Stimulated activated CD4-positive, alpha-beta T cell treated with anti-CD3 and anti-CD28 coated beads, Interleukin-15, amount 100 ng/mL, for 24 hours (primary cell): ENCODE measurements at places on chromosomes 5 and 9.

DNA sequence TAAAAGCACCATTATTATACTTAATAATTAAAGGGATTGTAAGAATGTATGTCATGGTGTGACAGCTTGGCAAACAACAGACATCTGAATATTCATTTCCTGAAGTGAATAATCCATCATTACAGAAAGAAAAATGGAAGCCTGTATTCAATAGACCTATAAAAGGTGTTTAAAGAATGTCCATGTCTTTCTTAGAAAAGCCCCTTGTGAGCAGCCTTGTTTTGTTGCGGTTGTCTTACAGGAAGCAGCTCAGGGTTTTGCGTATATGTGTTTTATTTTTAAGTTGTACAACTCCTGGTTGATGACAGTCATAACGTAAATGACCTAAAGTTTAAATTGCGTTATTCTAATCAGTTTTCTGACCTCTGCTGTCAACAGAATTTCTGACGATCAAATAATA lies 53.8 kb downstream of the CAST start:
- no peak for DNase-seq

DNA sequence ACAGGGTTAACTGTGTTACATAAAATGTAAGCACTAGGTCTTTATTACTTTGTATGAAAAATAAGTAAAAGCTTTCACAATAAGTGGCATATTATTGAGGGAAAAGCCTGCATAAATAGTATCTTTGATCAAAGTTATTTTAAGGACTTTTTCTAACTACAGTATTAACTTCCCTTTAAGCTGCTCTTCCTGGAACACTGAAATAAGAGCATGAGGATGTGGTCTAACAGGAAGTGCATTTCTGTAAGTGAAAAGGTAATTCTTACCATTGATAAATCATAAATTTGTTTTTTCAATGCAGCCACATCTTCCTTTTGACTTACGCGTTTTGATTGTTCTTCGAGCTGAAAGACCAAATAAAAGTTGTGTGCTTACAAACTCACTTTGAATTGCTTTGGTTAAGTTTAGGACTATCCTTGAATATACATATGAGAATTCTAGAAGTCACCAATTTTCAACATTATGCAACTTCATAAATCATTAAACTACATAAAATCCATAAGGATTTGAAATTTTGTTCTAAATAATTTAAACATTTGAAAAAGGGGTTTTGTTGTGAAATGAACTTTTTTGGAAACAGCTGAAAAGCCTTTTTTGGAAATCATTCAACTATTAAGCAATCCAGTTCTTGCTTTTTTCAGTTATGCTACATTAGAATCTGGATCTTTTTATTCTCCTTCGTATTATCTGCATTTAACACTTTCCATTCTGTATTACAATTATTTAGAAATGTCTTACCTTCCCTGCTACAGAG lies 50.6 kb downstream of the RASEF start:
- DNase-seq = no peak

DNA sequence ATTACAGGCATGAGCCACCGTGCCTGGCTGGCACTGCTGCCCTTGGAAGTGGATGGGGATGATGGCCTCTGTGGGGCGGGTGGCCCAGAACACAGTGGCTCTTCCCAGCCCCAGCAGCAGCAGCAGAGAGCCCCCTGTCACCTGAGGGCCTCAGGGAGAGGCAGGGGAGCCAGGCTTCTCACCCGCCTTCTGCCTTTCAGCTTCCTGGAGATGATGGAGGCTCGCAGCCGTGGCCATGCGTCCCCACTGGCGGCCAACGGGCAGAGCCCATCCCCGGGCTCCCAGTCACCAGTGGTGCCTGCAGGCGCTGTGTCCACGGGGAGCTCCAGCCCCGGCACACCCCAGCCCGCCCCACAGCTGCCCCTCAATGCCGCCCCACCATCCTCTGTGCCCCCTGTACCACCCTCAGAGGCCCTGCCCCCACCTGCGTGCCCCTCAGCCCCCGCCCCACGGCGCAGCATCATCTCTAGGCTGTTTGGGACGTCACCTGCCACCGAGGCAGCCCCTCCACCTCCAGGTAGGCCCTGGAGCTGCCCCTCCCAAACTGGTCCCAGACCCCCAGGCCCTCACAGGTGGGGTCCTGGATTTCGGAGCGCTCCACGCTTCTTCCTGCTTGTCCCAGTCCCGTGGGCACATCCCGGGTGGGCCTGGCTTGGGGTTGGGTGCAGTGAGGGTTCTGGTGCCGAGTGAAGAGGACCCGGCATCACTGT lies 5.0 kb upstream of the AJM1 start:
- no peak for DNase-seq

DNA sequence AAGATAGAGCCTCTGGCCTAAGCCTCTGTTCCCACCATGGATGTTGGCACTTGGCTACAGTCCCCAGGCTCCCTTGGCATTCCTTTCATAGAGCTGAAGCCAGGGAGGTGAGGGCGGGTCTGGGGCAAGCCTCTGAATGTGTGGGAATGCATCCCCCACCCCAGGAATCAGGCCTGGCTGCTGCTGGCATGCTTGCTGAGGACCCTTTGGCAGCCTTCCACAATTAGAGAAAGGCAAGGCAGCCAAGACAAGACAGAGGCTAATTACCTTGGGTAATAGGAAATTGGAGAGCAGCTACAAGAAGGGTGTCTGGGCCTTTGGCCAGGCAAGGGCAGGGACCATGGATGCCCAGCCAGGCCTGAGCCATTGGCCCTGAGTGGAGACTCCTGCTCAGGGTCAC lies 204.4 kb upstream of the TRIM32 start:
- no peak for DNase-seq

GRCh38 chr9:103301051-103301450 lies 305.9 kb downstream of the CYLC2 start:
- DNase-seq = no peak

DNA sequence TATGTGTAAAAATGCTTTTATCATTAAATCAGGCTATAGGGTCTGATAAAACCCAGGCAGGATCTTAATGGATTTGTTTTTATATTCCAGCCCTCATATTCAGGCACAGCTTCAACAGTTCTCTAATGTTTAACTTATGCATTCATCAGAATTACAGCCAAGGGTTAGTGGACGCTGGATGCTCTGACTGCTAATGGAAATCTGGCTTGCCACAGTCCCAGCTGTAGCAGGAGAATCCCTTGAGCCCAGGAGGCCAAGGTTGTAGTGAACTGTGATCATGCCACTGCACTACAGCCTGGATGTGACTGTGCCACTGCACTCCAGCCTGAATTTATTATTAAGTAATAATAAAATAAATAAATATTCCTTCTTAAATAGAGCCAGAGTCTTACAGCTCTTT lies 98.0 kb downstream of the SLC25A46 start:
- no peak for DNase-seq

DNA sequence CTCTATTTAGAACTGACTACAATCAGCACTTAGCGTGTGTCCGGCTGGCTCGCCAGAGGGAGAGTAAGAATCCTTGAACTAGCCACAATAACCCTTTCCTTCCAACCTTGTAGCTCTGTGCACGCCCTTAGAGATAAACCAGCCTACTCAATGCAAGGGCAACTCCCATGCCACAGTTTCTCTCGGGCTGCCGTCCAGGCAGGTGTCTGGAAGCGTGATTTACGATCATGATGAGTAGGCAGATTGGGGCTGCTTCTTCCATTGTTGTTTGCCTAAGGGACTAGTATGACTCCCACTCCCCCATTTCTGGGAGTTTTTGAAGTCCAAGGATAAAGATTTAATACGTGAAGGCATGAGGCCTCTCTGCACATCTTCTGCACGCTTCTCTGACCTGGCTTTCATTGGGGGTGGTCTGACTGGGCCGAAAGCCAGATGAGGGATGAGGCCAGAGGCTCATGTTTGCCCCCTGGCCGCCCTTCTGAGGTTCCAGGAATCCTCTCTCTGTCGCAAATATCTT lies 134.0 kb upstream of the MYO10 start:
- DNase-seq = no peak

DNA sequence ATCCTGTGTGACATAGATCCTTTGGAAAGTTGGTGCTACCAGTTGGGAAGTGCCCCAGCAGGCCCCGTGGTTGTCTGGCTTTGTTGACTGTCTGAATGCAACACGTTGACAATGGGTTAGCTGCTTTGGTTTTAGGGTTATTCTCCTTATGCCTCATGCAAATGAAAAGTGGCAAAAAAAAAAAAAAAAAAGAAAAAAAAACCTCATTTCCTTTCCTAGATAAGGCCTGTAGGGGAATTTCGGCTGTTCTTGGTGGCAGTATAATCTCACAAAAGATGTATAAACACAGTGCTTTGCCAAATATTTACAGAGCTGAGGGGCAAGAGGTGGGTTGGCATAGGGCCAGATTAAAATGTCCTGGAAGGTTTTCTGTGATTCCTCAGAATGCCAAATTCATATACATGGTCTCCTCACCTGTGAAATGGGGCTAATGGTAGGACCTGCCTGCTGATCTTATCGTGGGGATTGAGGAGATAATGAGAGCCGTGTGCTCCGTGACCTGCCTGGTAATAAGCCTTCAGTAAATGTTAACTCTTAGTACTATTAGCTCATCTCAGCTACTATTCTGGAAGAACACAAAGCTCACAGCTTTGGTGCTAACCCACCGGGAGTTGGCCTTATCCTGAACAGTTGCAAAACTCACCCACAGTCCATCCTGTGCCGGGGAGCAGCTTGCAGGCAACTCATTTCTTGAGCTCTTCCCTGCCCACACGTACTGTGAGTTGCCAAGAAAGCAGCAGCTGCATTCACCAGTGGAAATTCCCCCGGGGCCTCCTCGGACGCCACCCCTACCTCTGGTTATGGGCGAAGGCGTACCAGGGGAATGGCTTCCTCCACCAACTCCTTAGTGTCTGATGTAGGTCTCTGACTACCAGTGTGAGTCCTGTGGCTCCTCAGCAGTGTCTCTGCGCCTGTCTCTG lies 220.3 kb downstream of the NR3C1 start:
- peak; percentile 80 for DNase-seq

DNA sequence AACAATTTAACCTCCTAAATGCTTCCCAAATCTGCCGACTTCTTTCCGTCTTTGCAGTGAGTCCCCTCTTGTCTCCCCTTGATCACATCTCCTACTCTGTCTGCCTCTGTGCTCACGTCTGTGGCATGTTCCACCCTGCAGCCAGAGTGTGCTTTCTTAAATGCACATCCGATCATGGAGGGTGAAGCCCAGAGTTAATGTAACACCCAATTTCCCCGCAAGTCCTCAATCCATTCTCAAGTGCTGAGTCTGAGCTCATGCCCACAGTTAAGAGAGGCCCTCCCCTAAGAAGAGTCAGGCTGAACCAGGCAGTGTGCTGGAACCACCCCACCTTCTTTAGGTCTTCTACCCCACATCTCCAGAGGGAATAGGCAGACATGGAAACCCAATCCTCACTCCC lies 164.8 kb downstream of the EPB41L4A start:
- no peak for DNase-seq

DNA sequence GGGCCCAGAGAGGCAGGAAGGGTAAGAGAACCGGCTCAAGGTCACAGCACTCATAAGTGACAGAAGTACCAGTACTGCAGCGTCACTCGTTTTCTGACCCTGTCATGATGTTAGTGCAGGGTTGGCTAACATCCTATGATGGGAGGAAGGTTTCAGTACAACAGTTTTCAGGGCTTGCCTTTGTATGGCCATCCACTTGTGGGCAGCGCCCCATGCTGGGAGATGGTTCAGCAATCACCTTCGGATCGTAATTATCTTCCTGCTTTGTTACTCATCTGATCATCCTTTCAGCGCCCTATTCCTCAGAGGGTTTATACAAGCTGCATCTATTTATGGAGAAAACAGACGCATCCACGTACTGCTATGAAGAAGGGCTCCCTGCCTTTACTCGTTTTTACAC lies 2.4 kb downstream of the MAP1B start:
- DNase-seq = no peak

DNA sequence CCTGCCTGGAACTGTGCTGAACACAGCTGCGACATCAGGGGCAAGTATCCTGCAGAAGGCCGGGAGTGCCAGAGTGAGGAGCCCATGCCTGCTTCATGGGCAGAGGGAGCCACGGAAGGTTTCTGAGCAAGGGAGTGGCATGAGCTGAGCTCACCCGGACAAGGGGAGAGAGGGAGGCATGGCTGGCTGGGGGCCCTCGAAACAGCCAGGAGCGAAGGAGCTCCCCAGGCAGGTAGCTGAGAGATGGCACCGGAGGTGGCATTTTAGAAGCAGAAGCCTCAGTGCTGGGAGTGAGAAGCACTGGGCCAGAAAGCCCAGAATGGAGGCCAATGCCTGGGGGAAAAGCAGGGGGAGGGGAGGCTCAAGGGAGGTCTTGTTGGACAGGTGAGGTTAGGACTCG lies 56.9 kb upstream of the SARDH start:
- no peak for DNase-seq

- DNase-seq = no peak
Measured at GRCh38 chr9:97880336-97880735, 27.3 kb downstream of the FOXE1 start.

DNA sequence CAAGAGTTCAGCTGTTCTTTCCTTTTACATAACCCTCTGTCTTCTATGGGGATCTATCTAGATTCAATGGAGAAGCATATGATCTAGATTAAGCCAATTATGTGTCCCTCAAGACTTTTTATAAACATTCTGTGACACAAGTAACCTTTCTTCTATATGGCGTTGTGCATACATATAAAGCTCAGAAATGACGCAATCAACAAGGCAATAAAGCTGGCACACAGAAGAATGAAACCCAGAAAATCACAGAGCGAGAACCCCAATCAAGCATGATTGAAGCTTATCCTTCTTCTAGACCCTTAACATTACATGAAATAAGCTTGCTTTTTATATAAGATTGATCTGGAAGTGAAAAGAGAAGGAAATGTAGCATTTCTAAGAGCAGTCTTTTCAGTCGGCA lies 178.9 kb downstream of the DMRTA1 start:
- DNase-seq = no peak

- DNase-seq = no peak
Measured at GRCh38 chr5:68033961-68034571, 181.5 kb upstream of the PIK3R1 start.

GRCh38 chr5:8628521-8628920 lies 759.6 kb downstream of the MTRR start:
- DNase-seq = no peak

GRCh38 chr5:168217497-168217896 lies 73.9 kb upstream of the WWC1 start:
- no peak for DNase-seq

- DNase-seq = no peak
Measured at GRCh38 chr5:144356489-144356888, 185.8 kb downstream of the KCTD16 start.

- DNase-seq = no peak
Measured at GRCh38 chr5:167902298-167902697, 389.1 kb upstream of the WWC1 start.

DNA sequence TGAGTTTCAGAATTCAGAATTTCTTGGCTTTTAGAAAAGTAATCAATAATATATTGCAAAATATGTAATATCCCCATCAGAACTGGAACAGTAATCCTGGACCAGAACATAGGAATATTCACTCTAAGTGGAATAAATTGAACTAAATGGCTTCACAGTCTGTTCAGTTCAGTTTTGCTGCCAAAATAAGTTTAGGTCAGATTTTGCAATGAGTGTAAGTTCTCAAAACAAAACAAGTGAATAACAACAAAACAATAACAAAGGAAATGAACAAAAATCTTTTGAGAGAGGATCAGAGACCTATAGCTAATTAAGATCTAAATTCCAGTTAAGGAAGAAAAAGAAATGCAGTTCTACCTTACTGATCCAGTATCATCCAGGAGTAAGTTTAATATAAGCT lies 9.3 kb downstream of the PTGER4 start:
- DNase-seq = no peak

- peak; percentile 60 for DNase-seq
Measured at GRCh38 chr9:109181284-109181683, 14.2 kb upstream of the FRRS1L start.

GRCh38 chr9:86749161-86749893 lies 198.0 kb downstream of the GAS1 start:
- no peak for DNase-seq

GRCh38 chr5:135069016-135069770 lies 35.2 kb upstream of the PITX1 start:
- DNase-seq = no peak

GRCh38 chr9:112670991-112671625 lies 46.8 kb downstream of the INIP start:
- no peak for DNase-seq
